NCI-H1436 (cell line): ENCODE measurements at places on chromosomes 12 and 14.
A peak's percentile ranks its signal among the peaks of the same experiment; 100 is the strongest.

DNA sequence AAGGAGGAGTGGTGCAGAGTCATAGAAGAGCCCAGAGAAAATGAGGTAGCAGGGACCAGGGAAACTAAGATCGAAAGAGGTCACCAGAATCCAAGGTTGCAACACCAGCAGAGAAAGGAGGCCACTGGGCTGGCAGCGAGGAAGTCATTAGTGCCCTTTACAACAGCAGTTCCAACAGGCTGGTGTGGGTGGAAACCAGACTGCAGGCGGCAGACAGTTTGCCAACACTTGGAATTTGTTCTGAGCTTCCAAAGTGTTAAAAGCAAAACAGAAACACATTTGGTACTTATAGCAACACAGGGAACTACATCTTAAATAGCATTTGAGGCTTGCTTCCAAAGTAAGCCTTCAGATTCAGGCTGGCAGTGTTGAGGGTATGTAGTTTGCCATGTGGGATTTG lies 95.2 kb upstream of the PWP1 start:
- DNase-seq, result no peak

DNA sequence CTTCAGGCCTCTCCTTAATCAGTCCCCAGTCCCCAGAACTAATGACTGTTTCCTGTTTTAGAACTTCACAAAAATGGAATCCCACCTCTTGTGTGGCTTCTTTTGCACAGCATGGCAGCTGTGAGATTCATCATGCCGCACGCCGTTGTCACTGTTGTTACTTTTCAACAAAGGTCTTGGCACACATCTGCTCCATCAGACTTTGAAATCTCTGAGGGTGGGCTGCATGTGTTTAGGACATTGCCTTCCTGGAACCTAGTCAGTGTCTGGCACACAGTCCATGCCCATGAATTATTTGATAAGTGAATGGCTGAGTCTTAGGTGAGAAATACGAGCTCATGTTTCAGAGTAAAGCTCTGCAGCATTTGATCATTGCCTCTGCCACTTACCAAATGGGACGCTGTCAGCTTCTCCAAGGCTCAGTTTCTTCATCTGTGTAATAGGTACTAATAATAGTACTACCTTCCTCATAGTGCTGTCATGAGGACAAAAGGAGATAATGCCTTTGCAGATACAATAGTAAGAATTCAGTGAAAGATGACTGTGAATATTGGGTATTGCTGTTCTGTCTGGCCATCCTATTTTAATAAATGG lies 90.4 kb downstream of the SRRM4 start:
- DNase-seq, result no peak

- no peak for DNase-seq
Measured at GRCh38 chr14:24243336-24243836, 963 bp upstream of the TINF2 start.

- no peak for DNase-seq
Measured at GRCh38 chr14:92121207-92121669, 268 bp downstream of the NDUFB1 start.

- DNase-seq, result no peak
Measured at GRCh38 chr14:71240171-71240570, 332.9 kb downstream of the PCNX1 start.

DNA sequence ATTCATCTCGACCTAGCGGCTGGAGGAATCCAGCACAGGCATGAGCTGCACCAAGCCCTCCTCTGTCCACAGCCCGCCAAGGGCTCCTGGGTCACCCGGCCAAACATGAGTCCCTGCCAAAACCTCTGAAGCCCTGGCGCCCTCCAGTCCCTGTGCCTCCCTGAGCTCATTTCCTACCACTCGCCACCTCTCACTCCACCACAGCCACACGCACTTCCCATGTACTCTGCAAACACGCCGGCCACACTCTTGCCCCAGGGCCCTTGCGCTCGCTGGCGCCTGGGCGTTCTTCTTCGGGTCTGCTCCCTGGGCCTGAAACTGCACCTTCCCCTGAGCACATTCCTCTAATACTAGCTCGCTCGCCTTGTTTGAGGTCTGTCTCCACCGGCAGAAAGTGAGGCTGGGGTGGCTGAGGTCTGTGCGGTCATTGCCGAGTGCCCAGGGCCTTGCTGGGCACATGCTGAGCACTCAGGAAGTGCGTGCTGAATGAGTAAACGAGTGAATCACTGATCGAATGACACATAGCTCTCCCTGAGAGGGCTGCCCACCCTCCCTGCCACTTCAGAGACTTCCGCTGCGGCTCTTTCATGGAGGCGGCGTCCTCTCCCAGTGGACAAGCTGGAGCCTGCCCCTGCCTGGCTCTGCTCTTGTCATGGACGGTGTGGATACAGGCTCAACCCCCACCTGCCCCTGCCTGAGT lies 33.7 kb upstream of the DLK1 start:
- DNase-seq, result peak; percentile 75

DNA sequence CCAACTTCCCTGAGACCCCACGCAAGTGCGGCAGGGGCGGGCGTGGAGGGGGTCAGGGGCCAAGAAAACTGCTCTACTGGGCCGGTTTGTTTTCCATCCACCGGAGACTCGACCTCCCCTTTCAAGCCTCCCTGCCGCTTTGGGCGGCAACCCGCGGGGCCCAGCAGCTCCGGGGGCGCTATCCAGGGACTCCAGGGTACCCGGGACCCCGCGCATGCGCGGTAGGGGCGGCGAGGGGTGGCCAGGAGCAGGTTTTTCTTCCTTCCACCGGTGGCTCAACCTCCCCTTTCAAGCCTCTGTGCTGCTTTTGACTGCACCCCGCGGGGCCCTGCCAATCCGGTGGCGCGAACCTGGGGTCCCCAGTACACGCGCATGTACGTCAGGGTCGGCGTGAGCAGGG lies 323.5 kb downstream of the ALG10 start:
- DNase-seq, result no peak

- DNase-seq, result no peak
Measured at GRCh38 chr14:100306998-100307765, 938 bp upstream of the SLC25A29 start.

DNA sequence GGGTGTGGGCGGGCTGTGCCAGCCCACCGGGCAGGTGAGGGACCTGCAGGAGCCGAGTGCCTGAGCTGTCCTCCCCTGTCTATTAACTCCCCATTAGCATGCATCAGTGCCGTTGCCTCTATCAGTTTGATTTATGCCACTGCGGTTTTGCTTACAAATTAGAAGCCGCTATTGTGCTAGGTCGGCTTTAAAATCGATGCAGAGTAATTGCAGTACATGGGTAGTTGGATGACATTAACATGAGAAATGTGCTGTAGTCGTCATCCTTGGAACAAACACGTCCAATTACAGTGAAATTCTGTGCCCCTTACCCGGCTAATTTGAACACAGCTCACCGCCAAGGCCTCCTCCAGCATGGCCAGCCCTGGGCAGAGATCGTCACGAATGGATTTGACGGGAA lies 145.8 kb downstream of the TSPAN9 start:
- DNase-seq, result peak; percentile 91

GRCh38 chr12:131894981-131895639 lies 688 bp downstream of the ULK1 start:
- DNase-seq, result no peak

- DNase-seq, result no peak
Measured at GRCh38 chr14:60647837-60648248, 1.4 kb downstream of the SIX1 start.

DNA sequence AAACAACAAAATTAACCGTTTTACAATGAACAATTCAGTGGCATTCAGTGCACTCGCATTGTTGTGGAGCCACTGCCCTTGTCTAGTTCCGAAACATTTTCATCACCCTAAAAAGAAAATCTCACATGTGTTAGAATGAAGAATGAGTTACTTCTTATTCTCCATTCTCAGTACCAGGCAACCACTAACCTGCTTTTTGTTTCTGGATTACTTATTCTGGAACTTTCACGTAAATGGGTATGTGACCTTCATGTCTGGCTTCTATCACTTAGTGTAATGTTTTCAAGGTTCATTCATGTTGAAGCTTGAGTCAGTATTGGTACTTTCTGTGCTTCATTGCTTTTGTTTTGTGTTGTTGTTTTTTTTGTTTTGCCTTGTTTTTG lies 15.6 kb downstream of the RCOR1 start:
- DNase-seq, result no peak

- DNase-seq, result no peak
Measured at GRCh38 chr12:67531501-67531900, 117.0 kb upstream of the DYRK2 start.

DNA sequence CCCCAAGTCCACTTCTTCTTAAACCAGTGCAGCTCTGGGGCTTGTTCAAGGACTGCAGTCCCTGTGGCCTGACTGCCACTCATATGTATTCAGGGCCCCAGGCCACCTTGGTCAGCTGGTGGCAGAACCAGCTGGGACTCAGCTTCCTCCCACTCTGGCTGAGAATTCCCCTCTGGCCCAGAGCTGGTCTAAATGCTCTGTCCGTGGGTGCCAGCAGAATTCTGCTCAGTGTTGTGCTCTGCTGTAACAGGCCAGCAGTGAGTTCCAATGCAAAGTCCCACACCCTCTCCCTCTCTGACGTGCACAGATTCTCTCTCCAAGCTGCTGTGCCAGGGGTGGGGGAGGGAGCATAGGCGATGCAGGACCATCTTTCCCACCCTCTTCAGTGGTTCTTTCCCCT lies 210.4 kb upstream of the RGS6 start:
- no peak for DNase-seq

DNA sequence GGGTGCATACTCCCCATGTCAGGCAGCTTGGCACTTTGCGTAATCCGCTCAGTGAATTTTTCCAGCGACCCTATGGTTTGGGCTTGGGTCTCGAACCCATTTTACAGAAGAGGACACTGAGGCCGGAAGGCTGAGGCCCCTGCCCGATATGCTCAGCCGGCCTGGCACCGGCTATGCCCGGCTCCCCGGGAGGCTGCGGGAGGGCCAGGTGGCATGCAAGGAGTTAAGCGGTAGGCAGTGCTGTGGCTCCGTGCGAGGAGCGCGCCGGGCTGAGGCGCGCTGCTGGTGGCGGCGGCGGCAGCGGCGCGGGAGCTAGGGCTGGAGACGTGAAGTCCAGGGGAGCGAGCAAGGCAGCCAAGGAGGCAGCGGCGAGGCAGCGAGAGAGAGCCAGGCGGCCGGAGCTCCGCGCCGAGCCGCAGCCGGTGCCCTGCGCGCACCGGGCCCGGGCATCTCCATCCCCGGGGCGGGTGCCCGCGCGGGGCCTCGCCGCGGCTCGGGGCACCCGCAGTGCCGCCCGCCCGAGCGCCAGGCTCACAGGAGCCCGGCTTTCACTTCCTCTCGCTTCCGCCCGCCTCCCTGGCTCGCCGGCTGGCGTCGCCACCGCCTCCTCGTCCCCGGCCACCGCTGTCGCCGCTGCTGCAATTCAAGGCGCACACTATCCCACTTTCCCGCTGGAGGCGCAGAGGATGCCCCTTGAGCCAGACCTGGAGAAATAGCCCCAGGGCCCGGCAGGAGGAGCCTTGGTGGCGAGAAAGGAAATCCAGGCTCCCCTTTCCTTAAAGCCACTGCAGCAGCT lies at the start of gene WSCD2:
Gene WSCD2 (plus strand): TSS at position 272 of the 796 bp plus-strand sequence. CDS start 66,545 bp downstream, outside the sequence.
- DNase-seq, result no peak

DNA sequence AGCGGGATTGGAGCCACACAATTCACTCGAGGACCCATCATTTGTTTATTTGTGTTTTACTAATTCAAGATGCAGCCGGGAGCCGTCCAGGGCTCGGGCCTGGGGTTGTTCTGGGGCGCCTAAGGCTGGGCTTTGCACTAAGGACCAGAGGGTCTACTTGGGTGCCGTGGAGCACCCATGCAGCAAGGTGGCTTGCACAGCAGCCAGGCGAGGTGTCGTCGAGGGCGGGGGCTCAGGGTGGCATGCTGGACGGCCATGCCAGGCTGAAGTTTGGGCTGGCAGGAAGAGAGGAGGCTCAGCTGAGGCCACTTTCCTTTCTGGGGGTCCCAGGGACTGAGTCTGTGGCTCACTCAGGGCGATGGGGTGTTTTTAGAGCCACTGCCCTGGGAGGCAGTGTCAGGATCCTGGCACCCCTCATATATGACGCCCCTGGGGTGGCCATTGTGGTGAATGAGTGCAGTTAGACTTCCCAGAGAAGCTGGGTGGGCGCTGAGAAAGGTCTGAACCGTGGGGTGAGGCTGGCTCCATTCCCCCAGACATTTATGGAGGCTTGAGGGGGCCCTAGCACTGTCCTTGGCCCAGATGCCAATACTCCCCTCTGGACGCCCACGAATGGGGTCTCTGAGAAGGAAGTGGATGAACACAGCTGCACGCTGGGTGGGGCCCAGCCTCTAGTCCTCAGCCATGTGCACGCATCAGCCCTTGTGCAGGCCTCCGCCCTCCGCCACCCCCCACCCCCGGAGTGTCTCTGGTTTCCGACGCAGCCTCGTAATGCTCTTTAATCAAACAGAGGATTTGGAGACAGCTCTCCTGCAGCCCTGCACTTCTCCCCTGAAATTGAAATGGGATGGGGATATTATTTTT lies 11.3 kb downstream of the MEG3 start:
- peak; percentile 36 for DNase-seq

DNA sequence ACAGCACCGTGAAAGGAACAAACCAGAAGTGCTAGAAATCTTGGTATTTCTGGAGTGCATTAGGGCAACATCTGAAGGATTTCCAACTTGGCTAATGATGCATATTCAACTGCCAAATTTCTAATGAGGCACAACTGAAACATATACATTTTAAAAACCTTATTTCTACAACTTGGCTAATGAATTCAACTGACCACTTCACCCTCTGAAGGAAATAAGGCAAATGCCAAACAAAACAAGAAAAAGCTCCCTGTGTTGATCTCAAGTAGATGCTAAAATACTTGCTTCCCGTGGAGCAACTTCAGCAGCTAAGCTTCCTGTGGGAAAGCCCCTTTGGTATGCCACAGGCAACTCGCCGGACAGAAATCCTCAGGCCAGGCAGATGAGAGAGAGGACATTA lies 167.1 kb downstream of the TTC7B start:
- DNase-seq, result no peak

GRCh38 chr14:24858052-24858451 lies 191.9 kb downstream of the STXBP6 start:
- no peak for DNase-seq

- DNase-seq, result no peak
Measured at GRCh38 chr14:30882431-30882830, 8.1 kb downstream of the COCH start.

GRCh38 chr12:128612150-128612850 lies 211.5 kb downstream of the SLC15A4 start:
- no peak for DNase-seq

- DNase-seq, result no peak
Measured at GRCh38 chr12:116116650-116117424, 160.7 kb downstream of the MED13L start.

DNA sequence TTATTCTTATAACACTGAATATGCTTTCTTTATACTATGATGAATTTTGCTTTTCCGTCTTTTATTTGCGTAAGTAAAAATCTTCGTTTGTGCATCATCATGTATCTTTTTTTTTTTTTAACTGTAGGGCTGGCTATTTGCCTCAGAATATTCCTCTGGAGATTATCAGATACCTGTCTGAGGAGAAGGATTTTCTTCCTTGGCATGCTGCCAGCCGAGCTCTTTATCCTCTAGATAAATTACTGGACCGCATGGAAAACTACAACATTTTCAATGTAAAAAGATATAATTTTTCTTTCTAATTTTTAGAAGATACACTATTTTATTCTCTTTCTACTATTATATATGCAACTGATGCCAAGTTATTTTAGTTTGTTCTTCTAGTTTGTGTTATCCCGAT lies 346.6 kb downstream of the TRHDE start:
- no peak for DNase-seq
